ENCODE measurements at places on chromosomes 11 and 22.

DNA sequence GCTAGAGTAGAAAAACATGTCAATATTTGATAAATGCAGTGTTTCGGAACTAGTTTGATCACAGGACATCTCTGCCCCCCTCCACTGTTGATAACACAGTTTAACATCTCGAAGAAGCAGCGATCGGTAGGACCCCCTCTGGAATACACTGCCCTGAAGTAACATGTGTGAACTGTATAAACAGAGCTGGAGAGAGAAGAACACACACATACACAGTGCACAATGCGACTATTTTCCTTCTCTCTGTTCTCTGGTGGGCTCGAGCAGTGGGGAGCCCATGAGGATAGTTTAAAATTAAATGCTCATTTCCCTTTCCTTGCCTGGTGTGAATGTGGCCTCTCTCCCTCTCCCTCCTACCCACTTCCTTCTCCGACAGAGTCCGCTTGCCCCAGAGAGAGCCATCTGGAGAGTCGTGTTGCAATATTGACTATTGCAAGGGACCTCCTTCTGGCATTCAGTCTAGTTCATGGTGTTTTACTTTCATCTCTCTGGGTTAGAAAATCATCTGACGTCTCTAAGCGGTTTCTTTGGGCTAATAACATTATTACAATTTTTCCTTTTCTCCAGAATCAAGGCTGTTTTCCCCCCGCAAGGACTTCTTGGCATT lies 51.6 kb upstream of the BARX2 start:
- DNase-seq, result no peak

GRCh38 chr11:111549869-111550203 lies 9.3 kb downstream of the LAYN start:
- DNase-seq, result no peak

DNA sequence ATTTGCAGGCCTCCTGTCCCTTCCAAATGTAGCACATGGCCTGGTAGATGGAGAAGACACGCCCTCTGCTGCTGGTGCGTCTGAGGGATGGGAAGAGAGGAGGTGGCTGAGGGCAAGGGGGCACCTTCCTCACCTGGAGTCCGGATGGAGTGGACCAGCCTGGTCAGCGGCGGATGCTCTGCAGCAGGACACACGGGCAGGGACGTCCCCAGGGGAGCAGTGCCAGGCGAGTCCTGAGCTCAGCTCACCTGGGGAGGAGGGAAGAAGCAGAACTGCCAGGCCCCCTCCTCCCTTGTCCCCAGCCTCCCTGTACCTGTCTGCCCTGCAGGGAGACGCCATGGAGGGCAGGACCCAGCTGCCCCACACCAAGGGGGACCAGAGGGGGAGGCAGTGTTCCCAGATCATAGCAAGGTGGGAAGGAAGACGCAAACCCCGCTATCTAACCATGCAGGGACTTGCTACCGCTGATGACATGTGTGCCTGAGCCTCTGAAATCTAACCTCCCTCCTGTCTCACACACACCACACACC lies 1495.9 kb downstream of the BRD1 start:
- no peak for DNase-seq

DNA sequence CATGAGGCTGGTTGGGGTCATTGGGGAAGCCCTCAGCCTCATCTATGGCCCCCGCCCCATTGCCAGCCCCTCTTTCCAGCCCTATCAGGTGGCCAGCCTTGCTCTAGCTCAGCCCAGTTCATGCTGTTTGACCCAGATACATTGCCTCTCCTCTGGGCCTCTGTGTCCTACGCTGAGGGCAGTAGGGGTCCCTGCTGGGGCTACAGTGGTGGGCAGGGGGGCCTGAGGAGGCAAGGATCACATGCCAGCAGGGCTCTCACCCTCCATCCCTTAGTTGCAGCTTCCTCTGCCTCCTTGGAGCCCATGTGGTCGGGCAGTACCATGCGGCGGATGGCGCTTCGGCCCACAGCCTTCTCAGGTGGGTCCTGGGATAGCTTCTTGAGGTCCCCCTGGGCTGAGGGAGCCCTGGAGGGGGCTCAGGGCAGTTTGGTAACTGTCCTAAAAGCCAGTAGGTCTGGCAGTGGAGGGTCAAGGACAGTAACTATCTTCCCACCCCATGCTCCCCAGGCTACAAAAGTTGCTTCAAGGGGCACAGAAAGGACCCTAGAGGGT lies 19.2 kb downstream of the EMID1 start:
- DNase-seq, result no peak

DNA sequence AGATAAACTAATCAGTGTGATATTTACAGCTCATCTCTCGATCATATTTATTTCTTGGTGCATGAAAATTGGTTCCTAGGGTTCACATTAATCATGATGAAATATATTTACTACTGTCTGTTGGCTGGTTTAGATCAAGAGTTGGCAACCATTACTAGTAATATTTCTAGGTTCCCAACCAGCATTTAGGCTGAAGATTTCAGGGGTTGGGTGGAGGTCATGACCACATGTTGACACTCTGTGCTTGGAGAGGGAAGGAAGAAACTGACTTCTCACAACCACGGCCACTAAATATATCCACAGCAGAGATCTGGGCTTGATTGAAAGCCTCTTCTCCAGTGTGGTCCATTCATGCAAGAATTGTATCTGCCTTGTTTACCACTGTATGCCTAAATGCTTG lies 87.9 kb downstream of the ALX4 start:
- no peak for DNase-seq

GRCh38 chr22:48238966-48239365 lies 1476.5 kb downstream of the TBC1D22A start:
- DNase-seq, result no peak

- DNase-seq, result peak; percentile 89
These were observed 1.4 kb downstream of the TMEM109 start for GRCh38 chr11:60915248-60915914.

DNA sequence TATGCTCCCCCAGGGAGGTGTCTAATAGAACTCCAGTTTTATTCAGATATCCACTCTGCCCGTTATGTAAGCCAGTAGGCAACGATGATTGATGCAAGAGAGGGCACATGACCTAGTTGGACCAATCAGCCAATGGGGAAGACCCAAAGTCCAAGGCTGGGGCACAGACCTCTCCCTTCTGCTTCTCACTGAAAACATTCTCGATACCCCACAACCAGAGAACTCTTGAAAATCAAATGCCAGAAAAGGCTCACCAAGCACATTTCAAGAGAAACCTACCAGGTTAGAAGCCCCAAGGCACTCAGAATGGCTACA lies 7.4 kb downstream of the HIRA start:
- DNase-seq, result no peak

- DNase-seq, result no peak
These were observed 16.0 kb downstream of the BCL9L start for GRCh38 chr11:118909619-118910308.

DNA sequence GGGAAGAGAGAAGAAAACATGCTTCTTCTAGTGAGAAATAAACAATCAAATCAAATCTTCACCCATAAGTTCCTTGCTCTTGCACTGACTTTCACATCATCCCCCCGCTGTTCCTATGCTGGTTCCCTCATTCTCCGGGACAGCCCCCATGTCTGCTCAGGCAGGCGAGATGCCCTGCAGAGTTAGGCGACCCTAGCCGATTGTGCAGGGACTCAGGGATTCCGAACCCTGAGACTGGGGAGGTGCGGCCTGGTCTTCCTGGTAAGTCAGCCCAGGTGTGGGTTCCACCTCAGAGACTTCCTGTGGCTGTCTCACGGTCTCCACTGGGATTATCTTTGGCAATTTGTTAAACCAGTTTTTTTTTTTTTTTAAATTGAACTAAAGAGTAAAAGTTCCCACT lies 6.6 kb downstream of the TTC38 start:
- no peak for DNase-seq

- no peak for DNase-seq
These were observed 443 bp upstream of the CELF1 start for GRCh38 chr11:47553406-47553743.

DNA sequence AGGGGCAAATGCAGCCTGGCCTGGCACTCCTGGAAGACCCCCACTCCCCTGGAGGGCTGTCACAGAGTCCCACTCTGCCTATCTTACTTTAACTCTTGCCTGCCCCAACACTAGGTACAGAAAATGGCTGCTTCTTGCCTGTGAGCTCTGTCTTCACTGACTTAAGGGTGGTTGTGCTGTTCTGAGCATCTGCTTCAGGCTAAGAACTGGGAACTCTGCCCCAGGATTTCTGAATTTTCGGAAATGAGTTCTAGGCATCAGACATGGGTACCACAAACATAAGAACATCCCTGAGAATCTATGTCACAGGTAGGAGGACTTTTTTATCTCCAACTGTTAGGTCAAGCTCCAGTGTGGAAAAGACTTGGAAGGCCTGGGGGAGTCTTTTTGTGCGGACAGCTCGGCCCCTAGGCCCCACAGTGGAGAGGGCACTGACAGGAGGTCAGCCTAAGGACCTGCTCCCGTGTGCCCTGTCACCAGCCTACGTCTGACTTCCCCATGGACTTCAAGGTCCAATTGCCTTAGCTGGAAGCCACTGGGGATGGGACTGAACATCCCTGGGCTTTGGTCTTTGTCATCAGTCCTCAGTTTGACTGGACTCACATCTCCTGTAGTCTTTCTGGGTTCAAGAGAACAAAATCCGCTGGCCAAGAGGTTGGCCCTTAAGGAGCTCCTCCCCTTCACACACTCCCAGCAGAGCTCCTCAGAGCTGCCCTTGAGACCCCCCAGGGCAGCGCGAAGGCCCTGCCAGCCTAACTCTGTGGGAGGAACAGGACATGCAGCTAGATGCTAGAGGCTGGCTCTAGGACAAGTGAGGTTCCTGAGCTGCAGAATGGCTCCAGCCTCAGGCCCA lies 31.9 kb downstream of the PPP2R1B start:
- no peak for DNase-seq

- no peak for DNase-seq
These were observed 3.6 kb upstream of the RRAS2 start for GRCh38 chr11:14362611-14363010.

DNA sequence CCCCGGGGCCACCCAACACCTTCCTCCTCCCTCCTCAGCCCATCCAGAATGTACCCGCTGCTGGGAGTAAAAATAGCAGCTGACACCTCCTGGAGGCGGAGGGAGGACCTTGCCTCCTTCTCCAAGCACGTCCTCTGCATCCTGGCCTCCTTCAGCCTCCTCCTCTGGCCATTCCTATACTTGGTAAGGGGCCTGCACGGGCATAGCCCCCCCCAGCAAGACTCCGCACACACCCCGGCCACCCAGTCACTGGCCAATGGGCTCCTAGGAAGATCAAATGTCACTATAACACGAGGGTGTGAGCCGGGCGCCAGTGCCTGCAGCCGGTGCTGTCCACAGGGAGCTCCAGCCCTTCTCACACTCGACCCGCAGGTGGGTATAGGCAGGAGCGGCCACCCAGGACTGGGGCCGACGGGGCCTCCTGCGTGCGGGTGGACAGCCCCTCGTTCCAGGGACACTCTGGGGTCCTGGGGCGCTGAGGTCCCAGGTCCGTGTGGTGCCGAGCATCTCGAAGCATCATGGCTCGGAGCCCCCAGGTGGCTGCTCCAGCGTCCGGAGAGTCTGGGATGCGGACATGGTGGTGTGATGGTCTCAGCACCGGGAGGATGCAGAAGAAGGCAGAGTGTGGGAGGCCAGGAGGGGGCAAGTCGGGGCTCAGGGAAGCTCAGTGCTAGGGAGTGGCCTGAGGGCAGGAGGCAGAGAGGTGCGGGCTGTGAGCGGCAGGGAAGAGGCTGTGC lies at the start of gene TNNT3:
TSS of gene TNNT3 (plus strand) at position 313 of the 737 bp plus-strand sequence. CDS start 3,172 bp downstream, outside the sequence.
- DNase-seq, result no peak

- no peak for DNase-seq
These were observed 17.5 kb upstream of the TMPRSS4 start for GRCh38 chr11:118059246-118059940.

DNA sequence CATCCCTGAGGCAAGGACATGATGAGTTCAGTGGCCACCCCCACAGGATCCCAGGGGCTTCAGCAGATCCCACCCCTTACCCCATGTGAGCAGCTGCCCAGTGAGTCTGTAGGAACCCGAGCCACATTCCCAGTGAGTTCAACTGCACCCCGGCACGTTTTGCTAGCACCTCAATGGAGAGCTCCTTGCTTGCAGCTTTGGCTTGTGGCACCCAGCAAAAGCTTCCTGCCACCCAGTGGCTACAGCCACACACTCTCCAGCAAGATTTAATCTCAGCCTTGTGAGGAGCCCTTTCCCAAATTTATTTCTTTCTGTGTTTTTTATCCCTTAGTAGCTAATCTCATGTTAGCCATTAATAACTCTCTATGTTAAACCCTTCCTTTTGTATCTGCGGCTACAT lies 4.0 kb downstream of the SAA1 start:
- DNase-seq, result no peak

DNA sequence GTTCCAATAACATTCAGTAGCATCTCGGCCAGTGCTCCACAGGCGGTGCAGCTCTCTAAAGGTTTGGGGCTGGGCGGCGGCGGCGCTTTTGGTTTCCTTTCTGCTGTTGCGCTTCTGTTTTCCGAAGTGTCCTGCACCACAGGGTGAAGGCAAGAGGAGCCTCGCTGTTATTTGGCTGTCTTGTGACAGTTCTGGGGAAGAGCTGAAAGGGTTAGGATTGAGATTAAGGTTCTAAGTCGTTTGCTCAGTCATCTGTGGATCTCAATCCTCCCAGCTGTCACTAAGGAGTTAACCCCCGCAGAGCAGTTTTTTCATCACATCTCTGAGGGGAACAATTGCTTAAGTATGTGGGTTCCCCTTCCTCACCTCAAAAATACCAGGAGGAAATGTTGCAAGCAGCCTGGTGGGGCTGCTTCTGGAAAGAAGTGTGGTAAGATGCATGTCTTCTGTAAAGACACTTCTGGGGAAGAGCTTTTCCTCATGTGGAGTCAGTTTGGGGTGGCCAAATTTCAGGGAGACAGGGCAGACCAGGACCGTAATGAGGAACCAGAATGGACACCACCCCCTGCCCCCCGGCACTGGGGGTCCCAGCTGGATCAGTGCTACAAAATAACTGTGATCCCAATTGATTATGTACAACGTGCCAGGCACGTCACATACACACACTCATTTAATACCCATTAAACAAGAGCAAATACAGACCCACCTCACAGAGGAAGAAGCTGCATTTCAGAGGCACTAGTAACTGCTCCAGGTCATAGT lies 14.2 kb downstream of the TMEM121B start:
- peak; percentile 45 for DNase-seq

DNA sequence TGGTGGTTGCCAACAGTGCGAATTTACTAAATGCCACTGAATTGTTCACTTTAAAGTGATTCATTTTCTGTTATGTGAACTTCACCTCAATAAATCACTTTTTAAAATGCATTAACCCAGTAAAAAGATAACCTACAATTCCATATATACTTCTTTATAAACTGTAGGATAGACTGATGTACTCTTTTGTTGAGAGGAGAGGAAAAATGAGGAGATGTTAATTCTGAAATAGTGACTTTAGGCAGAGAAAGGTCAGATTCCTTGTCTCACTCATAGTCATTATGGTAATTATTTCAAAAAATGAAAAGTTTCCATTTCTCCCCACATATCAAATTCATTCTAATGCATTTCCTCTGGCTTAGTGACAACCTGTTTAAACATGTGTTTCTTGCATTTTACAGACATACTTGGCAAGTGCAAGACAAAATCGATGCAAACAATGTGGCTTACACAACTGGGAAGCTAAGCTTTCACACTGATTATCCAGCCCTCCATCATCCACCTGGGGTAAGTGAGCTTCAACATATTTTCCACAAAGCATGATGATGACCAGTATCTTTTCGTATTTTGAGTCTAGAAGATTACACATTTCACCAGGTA lies 74.5 kb downstream of the BBOX1 start:
- no peak for DNase-seq

- no peak for DNase-seq
These were observed 24.0 kb downstream of the KMT5B start for GRCh38 chr11:68189082-68189481.

- no peak for DNase-seq
These were observed 40.8 kb downstream of the RTN4R start for GRCh38 chr22:20227363-20227762.

GRCh38 chr11:14768526-14769188 lies 123.4 kb downstream of the CYP2R1 start:
- peak; percentile 72 for DNase-seq

- no peak for DNase-seq
These were observed 53.1 kb downstream of the SHANK2 start for GRCh38 chr11:71199226-71199820.

Data from activated CD4-positive, alpha-beta T cell treated with anti-CD3 and anti-CD28 coated beads, Interleukin-2, Interleukin-6, amounts not matched to agents 100 ng/mL and 50 ng/mL, durations not matched to agents 16 hours and 8 hours (primary cell).